ENCODE measurements at places on chromosomes 1 and 21.

DNA sequence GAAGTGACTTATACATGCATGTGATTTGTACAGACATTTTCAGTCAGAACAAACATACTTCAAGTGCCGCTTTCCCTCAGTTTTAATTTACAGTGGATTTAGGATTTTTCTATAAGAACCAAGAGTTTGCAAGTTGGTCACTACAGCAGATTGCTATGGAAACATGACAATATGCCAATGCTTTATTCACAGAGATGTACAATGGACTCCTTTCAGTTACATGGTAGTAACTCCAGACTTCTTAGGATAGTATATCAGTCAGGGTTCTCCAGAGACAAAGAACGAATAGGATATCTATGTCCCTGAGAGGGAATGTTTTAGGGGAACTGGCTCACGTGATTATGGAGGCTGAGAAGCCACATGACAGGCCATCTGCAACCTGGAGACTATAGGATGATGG, 27.4 kb downstream of the IFI44 start:
- H3K27me3 ChIP-seq = peaks cover 4% of the 10 kb centered on the region
- H3K4me3 ChIP-seq = no peak overlapping the region
- no peaks in the 10 kb centered on the region for H3K36me3 ChIP-seq
- no peak for DNase-seq
- H3K27ac ChIP-seq = no peak overlapping the region
- no peaks in the 10 kb centered on the region for H3K4me1 ChIP-seq

- no peak overlapping the region for H3K4me3 ChIP-seq
- no peaks in the 10 kb centered on the region for H3K36me3 ChIP-seq
- peaks cover 31% of the 10 kb centered on the region for H3K27me3 ChIP-seq
- no peaks in the 10 kb centered on the region for H3K4me1 ChIP-seq
Measured at GRCh38 chr21:26965040-26965906, 1.6 kb downstream of the ADAMTS5 start.

DNA sequence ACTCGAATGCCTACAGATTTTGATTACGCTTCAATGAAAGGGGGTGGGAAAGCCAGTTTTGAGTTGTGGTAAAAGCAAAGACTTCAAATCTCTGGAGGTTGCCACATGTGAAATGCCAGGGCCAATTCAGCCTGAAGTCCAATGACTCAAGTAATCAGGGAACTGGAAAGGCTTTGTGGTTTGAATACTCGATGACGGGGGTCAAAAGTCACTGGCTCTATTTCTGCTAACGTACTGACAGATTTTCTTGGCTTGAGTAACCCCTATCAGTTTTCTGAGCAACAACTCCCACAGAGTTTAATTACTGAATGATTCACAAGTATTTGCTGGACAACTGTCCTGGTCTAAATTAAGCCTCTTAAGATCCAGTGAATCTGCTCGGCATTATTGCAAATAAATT, 152.2 kb downstream of the SIPA1L2 start:
- no peaks in the 10 kb centered on the region for H3K27me3 ChIP-seq
- H3K4me3 ChIP-seq = no peak overlapping the region
- no peak overlapping the region for H3K27ac ChIP-seq
- H3K36me3 ChIP-seq = peaks cover 2% of the 10 kb centered on the region

GRCh38 chr1:219215477-219215876, 41.8 kb downstream of the LYPLAL1 start:
- H3K4me1 ChIP-seq = no peaks in the 10 kb centered on the region
- no peak overlapping the region for H3K4me3 ChIP-seq
- peak overlapping the region; percentile 9 for H3K27ac ChIP-seq
- no peaks in the 10 kb centered on the region for H3K27me3 ChIP-seq
- H3K36me3 ChIP-seq = no peaks in the 10 kb centered on the region

DNA sequence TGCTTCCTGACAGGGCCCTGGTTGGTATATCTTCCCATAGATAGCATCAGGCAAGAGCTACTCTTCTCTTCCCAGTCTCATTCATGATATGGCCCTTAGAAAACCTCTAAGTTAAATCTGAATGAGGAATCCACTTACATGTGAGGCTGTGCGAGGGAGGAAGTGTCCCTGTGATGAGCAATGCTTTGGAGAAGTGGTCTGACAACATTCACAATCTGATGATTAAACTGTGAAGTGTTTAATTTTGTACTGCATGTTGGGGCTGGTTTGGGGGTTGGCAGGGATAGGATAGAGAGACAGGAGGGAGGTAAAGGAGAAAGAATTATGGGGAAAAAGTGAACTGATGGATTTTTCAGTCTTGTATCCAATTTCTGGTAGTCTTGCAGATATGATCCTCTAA, 421.2 kb upstream of the DAB1 start:
- no peak overlapping the region for H3K4me3 ChIP-seq
- H3K27ac ChIP-seq = no peak overlapping the region
- no peaks in the 10 kb centered on the region for H3K4me1 ChIP-seq
- no peaks in the 10 kb centered on the region for H3K27me3 ChIP-seq

GRCh38 chr1:205670611-205671430, 9.5 kb downstream of the SLC45A3 start:
- H3K27ac ChIP-seq = no peak overlapping the region
- no peak for DNase-seq
- H3K36me3 ChIP-seq = peaks cover 3% of the 10 kb centered on the region
- no peaks in the 10 kb centered on the region for H3K4me1 ChIP-seq
- H3K27me3 ChIP-seq = peaks cover 36% of the 10 kb centered on the region
- H3K4me3 ChIP-seq = no peak overlapping the region

DNA sequence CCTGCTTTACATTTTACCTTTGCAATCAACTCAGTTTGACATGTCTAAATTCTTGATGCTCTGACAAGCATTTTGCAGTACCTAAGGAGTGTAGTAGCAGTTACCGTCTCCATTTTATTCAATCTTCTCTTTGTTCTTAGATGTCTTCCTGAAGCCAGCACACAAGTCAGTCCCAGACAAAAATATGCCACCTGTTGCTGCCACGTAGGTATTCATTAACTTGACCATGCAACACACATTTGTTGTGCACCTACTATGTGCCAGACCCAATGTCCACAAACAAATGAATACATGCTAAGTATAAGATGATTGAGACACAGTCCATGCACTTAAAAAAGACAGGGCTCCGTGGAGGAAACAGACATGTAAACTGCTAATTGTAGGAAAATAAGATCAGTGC, 81.5 kb upstream of the NGF start:
- no peak overlapping the region for H3K27ac ChIP-seq
- no peaks in the 10 kb centered on the region for H3K4me1 ChIP-seq

- H3K4me1 ChIP-seq = no peaks in the 10 kb centered on the region
- H3K27me3 ChIP-seq = peaks cover 28% of the 10 kb centered on the region
- DNase-seq = no peak
Measured at GRCh38 chr1:55571767-55572166, 356.6 kb upstream of the USP24 start.

DNA sequence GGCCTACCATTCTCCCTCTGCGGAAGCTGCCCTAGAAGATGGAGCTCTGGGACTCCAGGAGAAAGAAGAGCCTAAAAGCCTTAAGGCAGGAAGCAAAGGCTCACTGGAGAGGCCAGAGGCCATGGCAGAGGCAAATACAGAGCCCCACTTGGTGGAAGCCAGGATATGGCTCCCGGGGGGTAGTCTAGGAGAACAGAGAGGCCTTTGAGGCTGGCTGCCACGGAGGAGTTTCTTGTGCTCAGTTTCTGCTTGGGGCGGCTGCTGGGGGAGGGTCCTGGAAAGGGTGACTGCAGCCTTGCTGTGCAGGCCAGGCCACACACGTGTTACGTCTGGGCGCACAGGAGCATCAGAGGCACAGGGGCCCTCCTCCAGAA, 5.4 kb downstream of the CC2D1B start:
- H3K36me3 ChIP-seq = peaks cover 84% of the 10 kb centered on the region
- DNase-seq = no peak
- H3K27me3 ChIP-seq = no peaks in the 10 kb centered on the region
- H3K4me3 ChIP-seq = no peak overlapping the region

- peaks cover 33% of the 10 kb centered on the region for H3K36me3 ChIP-seq
- H3K27me3 ChIP-seq = no peaks in the 10 kb centered on the region
- H3K27ac ChIP-seq = peak overlapping the region; percentile 96
- peak; percentile 70 for DNase-seq
Measured at GRCh38 chr1:2555634-2556276, 416 bp upstream of the TNFRSF14 start.

GRCh38 chr1:113210248-113210647, 137.2 kb downstream of the LRIG2 start:
- no peak for DNase-seq
- no peaks in the 10 kb centered on the region for H3K36me3 ChIP-seq
- no peak overlapping the region for H3K27ac ChIP-seq
- H3K4me3 ChIP-seq = no peak overlapping the region
- no peaks in the 10 kb centered on the region for H3K4me1 ChIP-seq

GRCh38 chr1:179767996-179768395, 24.9 kb downstream of the FAM163A start:
- H3K27ac ChIP-seq = no peak overlapping the region
- no peak for DNase-seq
- no peaks in the 10 kb centered on the region for H3K4me1 ChIP-seq
- H3K36me3 ChIP-seq = no peaks in the 10 kb centered on the region

GRCh38 chr1:77741316-77741715, 18.3 kb downstream of the USP33 start:
- no peak overlapping the region for H3K4me3 ChIP-seq
- no peak overlapping the region for H3K27ac ChIP-seq
- peaks cover 29% of the 10 kb centered on the region for H3K4me1 ChIP-seq
- no peak for DNase-seq

- peaks cover 50% of the 10 kb centered on the region for H3K4me1 ChIP-seq
- no peak for DNase-seq
- peaks cover 15% of the 10 kb centered on the region for H3K36me3 ChIP-seq
- H3K27me3 ChIP-seq = no peaks in the 10 kb centered on the region
- peak overlapping the region; percentile 91 for H3K4me3 ChIP-seq
- peak overlapping the region; percentile 95 for H3K27ac ChIP-seq
Measured at GRCh38 chr1:109910963-109911798, 532 bp downstream of the CSF1 start.

- peak; percentile 14 for DNase-seq
- no peak overlapping the region for H3K27ac ChIP-seq
- peak overlapping the region; percentile 85 for H3K4me3 ChIP-seq
- peaks cover 46% of the 10 kb centered on the region for H3K27me3 ChIP-seq
Measured at GRCh38 chr1:228378090-228378872, 28.4 kb downstream of the TRIM11 start.

DNA sequence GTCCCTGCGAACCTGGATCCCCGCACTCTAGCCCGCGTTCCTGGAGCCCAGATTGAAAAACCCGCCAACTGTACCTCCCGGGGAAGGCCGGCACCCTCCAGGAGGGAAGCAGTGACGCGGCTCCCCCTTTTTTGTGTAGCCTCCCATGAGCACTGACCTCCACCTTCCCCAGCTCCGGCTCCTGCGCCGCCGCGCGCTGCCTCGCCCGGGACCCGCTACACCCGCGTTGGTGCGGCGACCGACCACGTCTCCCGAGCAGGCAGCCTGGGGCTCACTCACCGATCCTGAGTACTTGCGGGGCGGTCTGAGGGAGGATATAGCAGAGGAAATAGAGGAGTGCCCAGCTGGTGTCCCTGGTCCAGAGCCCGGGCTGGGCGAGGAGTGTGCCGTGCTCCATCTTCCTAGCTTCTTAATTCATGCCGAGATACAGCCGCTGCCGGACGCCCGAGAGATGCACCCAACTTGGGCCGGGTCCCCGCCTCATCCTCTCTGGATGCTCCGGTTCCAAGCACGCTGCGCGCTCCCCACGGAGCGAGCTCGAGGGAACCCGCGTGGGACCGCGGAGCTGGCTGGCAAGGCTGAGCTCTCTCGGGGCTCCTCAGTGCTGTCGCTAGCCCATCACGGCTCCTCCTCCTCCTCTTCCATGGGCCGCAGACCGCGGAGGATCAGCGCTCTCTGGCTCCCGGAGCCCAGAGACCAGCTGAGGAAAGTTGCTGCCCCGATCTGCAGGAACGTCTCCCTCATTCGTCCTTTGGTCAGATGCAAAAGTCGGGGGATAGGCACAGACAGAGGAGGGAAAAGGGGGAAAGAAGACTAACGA, 482 bp downstream of the GRIK1 start:
- H3K27me3 ChIP-seq = no peaks in the 10 kb centered on the region
- no peak overlapping the region for H3K27ac ChIP-seq
- no peak for DNase-seq
- H3K36me3 ChIP-seq = no peaks in the 10 kb centered on the region

- H3K36me3 ChIP-seq = no peaks in the 10 kb centered on the region
- no peak overlapping the region for H3K27ac ChIP-seq
- H3K4me3 ChIP-seq = no peak overlapping the region
- H3K27me3 ChIP-seq = peaks cover 76% of the 10 kb centered on the region
- no peaks in the 10 kb centered on the region for H3K4me1 ChIP-seq
Measured at GRCh38 chr1:236767276-236767675, 27.8 kb upstream of the MTR start.

DNA sequence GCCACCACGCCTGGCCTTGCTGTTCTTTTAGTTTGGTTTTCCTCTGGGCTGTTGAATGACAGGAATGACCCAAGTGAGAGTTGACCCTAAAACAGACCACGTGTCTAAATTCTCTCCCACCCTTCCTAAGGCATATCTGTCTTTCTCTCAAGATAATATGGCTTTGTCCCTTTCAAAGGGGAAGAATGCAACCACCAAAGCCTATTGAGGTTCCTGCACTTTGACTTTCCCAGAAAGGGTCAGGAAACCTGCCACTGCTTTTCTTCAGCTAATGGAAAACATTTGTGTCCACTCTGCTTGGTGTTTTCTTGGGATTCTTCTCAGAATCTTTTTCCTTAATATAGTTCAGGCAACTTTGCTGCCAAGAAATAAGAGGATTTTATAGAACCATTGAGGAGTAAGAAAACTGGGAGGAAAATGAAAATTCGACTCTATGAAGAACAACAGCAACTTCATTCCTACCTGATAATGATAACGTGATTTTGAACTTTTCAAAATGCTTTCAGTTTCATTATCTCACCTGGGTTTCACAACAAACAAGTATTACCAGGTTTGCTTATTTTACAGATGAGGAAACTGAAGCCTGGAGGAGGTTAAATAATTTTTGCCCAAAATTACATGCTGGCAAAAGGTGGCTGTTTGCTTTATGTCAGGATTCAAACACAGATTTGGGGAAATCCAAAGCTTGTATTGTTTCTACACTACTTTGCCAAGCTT, 6.9 kb downstream of the PLPP3 start:
- H3K4me1 ChIP-seq = no peaks in the 10 kb centered on the region
- no peak overlapping the region for H3K27ac ChIP-seq
- H3K36me3 ChIP-seq = no peaks in the 10 kb centered on the region

DNA sequence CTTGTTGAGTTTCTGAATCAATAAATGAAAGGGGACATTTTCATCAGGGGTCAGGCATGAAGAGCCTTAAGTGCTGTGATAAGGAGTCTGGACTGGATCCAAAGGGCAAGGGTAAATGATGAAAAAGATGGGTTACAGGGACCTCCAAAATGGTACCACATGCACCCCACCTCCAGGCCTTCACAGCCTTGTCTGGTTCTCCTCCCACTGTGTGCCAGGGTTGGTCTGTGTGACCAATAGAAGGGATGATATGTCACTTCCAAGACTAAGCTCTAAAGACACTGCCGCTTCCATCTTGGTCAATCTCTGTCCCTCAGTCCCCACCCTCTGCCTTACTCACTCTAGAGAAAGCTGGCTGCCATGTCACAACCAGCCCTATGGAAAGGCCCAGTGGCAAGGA, 140.6 kb downstream of the ZNF281 start:
- no peaks in the 10 kb centered on the region for H3K4me1 ChIP-seq
- no peak overlapping the region for H3K27ac ChIP-seq
- DNase-seq = no peak

GRCh38 chr1:224762701-224763100, 146.6 kb downstream of the CNIH3 start:
- H3K36me3 ChIP-seq = no peaks in the 10 kb centered on the region
- DNase-seq = no peak
- no peaks in the 10 kb centered on the region for H3K4me1 ChIP-seq
- H3K27ac ChIP-seq = no peak overlapping the region
- H3K4me3 ChIP-seq = no peak overlapping the region
- peaks cover 31% of the 10 kb centered on the region for H3K27me3 ChIP-seq

Measured in effector memory CD8-positive, alpha-beta T cell (primary cell).